ENCODE measurements at places on chromosomes 2 and 18. TPM values are rescaled to one million over a fixed set of nuclear protein-coding genes. Genes with fewer than 3 reads are reported as not detected.

PDE1A gene
- total RNA-seq, result 6.7 TPM

IL1F10 gene
- total RNA-seq, result not detected

KIAA2012 gene
- under 0.01 TPM for total RNA-seq

KLHL30 gene
- 1.2 TPM for total RNA-seq

SLC4A3 gene
- total RNA-seq, result 1.3 TPM

CYRIA gene
- 10.2 TPM for total RNA-seq

TDRD15 gene
- total RNA-seq, result not detected

FSHR gene
- not detected for total RNA-seq

DNER gene
- total RNA-seq, result 0.26 TPM

RRM2 gene
- total RNA-seq, result 1.5 TPM

SALL3 gene
- not detected for total RNA-seq

ITGB6 gene
- total RNA-seq, result not detected

SLC14A1 gene
- total RNA-seq, result 31.0 TPM

GRCh38 chr2:85843543-85843942, 45.2 kb downstream of the ST3GAL5 start:
- DNase-seq, result no peak

DNA sequence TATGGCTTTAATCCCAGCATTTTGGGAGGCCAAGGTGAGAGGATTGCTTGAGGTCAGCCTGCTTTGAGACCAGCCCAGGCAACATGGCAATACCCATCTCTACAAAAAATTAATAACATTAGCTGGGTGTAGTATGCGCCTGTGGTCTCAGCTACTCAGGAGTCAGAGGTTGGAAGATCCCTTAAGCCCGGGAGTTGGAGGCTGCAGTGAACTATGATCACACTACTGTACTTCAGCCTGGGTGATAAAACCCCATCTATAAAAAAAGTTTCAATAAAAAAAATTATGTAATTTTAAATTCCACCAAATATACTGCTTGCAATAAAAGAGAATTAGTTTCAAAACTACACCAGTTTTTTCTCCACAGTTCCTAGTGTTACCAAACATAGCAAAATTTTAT, 23.3 kb upstream of the CACNB4 start:
- DNase-seq, result no peak

DNA sequence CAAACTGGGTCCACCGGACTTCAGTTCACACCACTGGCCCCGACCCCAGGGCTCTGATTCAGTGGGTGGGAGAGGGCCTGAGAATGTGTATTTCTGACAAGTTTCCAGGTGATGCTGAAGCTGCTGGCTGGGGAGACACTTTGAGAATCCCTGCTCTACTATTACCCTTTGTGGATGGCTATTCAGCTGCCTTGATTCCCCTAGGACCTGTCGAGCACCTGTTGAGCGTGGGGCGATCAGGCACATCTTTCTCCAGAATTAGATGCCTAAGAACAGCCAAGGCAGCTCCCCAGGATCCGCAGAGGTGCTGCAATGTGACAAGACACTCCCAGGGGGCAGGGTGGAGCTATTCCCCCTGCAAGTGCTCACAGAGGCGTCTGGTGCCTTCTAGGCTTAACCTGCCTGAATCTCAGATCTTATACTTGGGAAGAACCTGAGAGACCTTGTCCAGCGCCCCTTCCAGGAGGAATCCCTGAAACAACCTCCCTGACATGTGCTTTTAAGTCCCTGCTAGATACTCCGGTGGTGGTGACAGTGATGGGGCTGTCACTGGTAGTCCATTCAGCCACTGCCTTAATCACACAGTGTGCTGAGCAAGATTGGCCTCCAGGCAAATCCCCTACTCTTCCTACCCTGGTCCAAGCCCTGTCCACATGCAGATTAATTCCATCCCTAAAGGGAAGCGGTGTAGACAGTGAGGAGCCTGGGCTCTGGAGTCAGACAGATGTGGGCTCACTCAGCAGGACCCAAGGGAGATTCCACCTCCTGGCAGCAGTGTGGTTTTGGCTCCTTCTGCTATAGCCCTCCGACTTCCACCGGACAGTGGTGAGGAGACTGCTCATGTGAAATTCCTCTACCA, 43.4 kb upstream of the OTOF start:
- DNase-seq, result no peak

DNA sequence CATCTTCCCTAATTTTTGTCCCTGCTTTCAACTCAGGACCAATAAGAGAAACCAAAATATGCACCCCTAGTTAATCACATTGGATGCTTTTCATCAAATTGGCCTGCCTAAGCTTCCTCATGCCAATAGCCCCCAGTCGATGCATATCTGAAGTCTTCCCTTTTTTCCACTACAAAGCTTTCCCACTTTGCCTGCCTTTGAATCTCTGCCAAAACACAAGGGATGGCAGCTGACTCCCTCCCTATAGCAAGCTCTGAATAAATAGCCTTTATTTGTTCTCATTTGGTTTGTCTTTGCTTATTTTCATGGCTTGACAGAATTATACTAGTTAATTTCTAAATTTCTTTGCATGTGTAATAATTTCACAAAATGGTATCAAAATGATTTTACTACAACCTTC, 621.2 kb downstream of the MBD2 start:
- no peak for DNase-seq

DNA sequence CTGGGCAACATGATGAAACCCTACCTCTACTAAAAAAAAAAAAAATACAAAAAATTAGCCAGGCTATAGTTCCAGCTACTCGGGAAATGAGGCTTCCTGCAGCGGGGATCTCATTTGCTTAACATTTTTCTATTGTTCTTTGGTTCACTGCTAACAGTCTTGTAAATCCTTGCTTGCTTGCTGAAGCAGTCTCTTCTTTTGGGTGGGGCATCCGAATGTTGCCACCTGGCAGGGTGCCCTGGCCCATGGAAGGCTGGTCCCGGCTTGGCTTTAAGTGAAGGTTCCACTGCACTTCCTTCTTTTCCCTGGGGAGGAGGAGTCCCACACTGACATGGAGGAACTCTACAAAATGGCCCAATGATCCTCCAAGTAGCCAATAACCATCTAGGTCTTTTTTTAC, 6.0 kb upstream of the ANKRD29 start:
- no peak for DNase-seq

DNA sequence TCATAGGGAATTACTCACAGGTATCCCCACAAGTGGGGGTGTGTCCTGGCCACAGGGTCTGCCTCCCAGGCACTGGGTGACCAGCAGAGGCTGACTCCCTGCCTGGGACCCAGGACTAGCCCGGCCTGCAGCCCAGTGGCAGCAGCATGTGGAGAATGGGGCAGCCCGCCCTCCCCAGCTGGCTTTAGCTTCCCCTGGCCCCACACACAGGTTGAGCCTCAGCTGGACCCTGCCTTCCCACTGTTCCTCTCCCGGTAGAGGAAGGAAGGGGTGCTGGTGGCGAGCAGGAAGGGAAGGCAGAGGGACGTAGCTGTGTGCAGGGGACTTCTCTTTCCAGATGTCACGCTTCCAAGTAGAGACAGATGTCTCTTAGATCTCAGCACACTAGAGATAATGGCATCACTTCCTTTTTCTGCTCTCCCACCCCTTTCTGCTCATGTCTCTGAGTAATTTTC, 51.4 kb downstream of the EMILIN2 start:
- DNase-seq, result peak; percentile 64

DNA sequence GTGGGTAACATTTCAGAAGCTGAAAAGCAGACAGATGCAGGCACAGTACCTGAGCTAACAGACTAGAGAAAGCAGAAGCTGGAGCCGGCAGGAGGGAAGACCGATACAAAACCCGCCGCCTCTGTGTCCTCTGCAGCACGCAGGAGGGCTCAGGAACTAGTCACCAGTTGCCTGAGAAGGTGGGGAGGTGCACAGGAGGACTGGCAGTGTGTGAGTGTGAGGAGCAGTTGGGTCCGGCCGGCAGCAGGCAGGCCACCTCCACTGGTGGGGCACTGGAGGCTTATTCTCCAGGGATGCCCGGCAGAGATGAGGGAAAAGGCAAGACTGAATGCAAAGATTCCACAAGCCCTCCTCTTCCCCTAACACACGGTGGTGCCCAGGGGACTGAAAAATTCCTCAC, 18.2 kb downstream of the ERCC3 start:
- no peak for DNase-seq

DNA sequence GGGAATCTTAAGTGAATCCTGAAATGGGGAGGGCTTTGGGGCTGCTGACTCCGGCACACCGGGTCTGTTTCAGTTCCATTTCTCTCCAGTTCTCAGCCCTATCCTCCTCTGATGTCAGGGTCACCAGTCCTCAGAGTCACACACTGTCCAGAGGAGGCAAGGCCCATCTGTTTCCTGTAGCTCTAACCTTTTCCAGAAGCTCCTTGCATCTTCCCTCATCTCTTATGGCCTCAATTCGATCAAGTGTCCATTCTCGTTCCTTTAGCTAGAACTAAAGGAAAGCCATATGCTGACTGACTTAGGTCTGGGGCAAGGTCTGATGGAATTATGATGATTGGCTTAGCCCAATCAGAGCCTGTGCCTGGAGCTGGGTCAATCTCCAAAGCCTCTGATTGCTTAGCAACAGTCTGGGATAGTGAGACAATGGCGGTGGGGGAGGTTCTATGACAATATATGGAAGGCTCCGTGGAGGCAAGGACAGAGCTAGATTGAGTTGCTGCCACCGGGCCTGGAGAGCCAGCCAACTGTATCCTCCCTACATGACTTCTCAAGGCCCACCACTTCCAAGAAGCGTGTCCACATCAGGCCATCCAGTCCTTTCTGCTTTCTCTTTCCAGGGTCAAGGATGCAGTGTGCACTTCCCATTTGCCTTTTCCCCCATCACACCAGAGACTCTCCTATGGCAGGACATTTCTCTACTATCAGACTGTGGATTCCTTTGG, 5.2 kb downstream of the ANKRD53 start:
- DNase-seq, result no peak

- no peak for DNase-seq
These were observed 11.0 kb downstream of the FECH start for GRCh38 chr18:57575542-57575941.

DNA sequence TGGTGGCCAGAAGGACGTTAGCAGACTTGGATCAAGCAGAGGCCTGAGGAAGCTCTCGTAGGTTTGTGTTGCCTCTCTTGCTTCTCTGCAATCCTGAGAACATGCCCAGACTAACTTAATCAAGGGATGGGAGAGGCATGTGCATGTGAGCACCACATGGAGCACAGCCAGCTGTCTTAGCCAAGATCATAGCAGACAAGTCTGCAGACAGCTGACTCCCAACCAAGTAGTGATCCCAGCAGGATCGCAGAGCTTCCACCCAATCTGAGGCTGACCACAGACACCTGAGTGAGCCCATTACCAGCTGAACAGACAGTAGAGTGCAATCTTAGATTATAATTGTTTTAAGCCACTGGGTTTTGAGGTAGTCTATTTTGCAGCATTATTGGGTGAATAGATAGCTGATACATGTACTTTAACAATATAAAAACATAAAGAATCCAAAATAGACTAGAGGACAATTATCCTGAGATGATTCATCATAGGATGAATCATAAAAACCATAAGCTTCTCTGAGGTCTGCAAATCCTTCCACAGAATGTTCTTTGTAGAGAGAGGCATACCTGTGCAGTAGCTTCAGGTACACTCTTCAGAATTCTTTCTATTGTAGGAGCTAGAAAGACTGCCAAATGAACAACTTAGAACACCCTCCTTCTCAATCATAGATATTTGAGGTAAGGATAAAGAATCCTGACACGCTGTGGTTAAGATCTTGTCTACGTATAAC, 25.2 kb upstream of the FAM110C start:
- no peak for DNase-seq

DNA sequence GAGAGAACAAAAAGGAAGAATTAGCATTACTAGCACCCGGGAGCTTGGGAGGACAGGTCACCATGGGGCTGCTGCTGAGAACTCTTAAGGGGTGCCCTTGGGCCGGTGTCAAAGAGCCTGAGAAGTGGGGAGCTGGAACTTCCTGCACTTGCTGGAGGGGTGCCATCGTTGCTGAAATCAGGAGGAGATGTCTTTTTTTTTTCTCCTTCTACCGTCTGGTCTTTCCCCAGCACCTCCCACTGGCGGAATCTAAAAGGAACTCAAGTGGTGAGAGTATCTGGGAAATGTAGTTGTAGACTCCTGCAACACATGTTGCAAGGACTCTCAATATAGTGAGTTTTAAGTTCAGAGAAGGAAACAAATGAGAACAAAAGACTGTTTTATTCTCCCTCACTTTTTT, 6.1 kb upstream of the AMMECR1L start:
- DNase-seq, result no peak

GRCh38 chr2:29796446-29796845, 124.9 kb downstream of the ALK start:
- DNase-seq, result no peak

GRCh38 chr2:15084826-15085489, 452.4 kb downstream of the LRATD1 start:
- no peak for DNase-seq

- DNase-seq, result no peak
These were observed 280.0 kb downstream of the GALR1 start for GRCh38 chr18:77529492-77530176.

DNA sequence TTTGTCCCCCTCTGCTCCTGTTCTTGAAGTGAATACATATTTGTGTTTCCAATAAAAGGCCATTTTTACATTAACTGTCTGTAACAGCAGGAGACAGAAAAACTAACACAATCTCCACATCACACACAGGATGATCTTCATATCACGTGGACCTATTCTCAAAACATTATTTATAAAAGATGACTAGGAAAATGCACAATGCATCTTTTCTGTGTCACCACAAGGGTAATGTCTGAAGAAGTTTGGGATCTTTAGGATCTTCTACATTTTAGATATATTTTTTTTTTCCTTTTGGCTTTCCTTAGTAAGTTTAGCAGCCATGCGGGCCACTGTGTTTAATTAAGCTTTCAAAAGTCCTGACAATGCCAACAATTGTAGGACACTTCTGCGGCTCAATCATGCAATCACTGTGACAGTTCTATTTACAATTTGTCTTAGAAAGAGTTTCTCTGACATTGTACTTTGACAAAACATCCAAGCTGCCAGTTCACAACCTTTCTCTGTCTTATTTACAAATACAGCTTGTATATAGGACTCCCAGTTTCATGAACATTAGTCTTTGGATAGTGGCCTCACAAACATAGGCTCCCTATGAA, 12.3 kb downstream of the BCL11A start:
- no peak for DNase-seq

DNA sequence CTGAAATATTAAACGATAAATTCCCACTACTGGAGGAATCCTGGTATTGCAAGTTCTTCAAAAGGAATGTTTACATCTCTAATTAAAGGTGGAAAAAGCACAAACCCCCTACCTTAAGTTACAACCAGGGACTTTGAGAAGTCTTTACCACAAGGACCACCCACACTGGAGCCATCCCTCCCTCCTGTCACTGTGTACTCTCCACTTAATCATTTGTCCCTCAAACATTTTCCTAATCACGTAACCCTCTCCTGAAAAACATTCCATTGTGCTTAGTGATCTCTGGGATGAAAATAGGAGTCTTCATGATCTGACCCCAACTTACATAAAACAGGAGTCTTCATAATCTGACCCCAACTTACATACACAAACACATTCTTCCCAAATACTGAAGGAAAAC, 85.7 kb downstream of the SUCLG1 start:
- no peak for DNase-seq

DNA sequence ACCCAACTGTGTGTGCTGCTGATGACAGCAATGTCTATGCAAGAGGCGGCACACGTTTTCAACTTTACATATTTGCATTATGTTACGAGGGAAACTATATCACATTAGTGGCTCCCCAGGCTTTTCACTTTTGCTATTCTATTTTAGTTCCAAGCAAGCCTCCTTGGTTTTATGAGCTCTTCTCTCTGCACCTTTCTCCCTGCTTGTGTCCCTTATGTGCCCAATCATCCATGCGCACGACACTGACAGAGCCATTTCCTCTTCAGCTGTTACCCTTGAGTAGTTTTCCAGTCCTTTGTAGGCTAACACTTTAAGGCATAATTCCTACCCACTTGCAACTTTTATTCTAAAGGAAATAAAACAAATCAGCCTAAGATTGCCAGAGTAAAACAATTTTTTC, 154.3 kb downstream of the TCF4 start:
- no peak for DNase-seq

All from fibroblast of lung (primary cell).